Cardiac fibroblast (primary cell): ENCODE measurements at places on chromosomes 3 and 15.

GRCh38 chr15:34892963-34893591 is 76.5 kb downstream of the AQR start:
- no peak for DNase-seq

DNA sequence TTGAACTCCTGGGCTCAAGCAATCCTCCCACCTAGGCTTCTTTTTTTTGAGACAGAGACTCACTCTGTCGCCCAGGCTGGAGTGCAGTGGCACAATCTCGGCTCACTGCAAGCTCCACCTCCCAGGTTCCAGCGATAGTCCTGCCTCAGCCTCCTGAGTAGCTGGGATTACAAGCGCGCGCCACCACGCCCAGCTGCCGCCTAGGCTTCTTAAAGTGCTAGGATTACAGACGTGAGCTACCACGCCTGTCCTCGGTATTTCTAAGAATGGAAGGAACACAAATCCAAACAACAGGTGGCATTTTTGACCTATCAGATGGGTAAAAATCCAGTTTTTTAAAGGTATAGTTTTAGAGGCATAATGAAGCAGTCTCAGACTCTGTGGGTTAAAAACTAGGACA is 113.8 kb downstream of the ANP32A start:
- no peak for DNase-seq

DNA sequence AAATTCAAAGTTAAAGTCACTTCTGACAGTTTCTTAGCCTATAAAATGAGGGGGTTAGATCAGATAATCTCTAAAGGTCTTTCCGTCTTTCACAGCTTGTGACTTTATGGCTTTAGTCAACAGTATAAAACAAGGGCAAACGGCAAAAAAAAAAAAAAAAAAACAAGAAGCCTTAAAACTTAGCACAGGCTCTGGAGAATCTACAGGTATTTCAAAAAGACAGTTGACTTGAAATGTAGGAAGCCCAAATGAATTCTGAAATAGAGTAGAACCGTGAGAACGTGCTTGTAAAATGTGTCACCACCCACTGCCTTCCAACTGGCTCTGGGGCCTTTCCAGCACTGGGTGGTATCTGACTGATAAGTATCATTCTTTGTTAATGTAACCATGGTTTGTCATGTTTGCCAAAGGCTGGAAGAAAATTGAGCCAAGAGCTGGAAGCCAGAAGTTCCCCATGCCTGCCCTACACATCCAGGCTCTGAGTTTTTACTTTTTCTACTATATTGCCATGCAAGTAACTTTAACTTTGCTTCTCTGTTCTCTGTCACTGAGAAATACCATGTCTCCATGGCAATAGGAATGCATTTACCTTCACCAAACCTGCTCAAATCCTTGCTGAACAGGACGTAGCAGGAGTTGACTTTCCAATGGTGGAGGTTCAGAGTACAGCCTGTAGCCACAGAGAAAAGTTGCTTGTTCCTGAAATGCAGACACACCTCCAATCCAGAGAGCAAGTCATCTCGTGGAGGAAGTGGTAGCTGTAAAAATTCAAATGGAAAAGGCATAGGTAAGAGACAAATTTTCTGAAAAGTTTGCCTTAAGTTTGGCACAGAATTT is 35.8 kb upstream of the THSD4 start:
- DNase-seq: peak; percentile 91

DNA sequence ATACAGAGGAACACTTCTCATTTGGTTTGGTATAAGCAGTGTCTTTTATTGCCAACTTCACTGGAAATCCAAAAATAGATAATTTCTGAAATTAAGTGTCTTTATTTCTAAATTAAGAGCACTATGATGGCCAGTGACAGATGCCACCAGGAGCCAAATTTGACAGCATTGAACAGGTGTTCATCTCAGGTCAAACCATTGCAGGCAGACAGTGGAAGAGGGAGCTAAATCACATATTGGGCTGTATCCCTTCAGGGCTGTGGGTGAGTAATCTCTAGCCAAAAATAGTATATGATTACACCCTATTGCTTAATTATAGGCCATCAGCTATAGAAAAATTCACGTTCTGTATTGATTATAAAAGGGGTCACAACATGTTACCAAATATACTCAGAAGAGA is 457.7 kb downstream of the NAALADL2 start:
- DNase-seq: no peak

DNA sequence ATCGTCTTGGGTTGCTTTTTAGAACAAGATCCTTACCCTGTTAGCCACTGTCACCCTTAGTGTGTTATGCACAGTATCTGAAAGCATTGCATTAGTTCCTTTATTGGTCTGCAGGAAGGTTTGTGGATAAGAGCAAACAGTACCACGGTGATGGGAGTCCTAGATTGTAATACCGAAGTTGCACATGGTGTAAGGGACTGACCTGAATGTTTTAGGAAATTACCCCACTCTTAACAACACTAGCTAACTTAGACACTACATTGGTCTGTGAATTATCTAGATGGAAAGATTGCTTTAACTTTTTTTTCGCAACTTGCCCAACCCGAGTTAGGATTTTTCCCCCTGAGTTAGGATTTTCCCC is 1.3 kb downstream of the STT3B start:
- no peak for DNase-seq

DNA sequence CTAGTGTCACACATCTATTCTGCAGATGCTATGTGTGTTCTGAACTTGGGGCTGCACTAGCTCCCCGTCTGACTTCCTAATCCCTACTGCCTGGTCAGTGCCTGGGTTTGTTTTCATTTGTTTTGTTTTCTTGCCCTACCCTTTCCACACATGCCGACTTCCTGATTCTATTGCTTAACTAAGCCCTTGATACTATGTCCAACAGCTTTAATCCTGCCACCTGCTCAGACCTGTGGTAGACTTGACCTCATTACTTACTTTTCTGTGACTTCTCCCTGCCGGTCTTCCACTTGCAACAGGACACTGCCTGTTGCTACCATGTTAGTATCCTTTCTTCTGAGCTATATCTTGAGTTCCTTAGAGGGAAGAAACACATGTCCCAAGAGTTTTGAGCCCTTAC is 39.3 kb upstream of the CEMIP start:
- no peak for DNase-seq

DNA sequence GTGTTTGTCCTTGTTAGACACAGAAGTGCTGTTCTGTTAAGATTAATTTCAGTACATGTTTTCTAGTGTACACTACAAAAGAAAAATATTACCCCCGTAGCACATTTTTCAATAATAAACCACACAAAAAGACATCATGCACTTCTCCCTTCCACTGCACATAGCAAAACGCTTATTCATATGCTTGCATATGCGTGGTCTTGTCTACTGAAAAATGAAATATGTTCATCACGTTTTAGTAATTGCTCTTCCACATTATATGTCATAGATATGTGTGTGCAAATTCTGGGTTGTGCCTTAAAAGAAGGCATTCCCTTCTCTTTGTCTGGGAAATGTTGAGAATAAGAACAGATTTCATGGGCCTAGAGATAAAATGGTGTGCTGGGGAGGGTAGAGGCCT is 353.9 kb downstream of the NSUN3 start:
- DNase-seq: no peak

DNA sequence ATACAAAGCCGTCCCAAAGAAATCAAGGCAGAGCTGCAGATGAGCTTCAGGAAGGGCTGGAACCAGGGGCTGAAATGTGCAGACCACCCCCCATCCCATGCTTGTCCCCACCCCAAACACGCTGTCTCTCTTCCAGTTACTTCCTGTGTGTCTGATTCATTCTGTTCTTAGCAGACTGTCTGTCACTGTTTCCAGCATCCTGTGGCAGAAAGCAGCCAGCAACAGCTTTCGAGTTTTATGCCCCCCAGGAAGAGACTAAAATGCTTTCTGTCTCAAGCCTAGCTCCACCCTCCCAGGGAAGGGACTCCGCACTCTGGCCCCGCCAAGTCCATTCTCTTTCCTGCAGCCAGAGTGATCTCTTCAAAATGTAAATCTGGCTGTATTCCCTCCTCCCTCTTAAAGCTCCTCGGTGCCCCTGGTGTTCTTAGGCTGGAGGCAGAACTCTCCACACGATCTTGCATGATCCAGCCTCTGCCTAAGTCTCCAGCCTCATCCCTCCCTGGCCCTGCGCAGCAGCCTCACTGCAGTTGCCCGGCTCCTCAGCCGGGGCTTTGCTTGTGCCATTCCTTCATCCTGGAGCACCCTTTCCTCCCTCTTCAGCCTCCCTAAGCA is 41.5 kb downstream of the HRH1 start:
- peak; percentile 78 for DNase-seq

DNA sequence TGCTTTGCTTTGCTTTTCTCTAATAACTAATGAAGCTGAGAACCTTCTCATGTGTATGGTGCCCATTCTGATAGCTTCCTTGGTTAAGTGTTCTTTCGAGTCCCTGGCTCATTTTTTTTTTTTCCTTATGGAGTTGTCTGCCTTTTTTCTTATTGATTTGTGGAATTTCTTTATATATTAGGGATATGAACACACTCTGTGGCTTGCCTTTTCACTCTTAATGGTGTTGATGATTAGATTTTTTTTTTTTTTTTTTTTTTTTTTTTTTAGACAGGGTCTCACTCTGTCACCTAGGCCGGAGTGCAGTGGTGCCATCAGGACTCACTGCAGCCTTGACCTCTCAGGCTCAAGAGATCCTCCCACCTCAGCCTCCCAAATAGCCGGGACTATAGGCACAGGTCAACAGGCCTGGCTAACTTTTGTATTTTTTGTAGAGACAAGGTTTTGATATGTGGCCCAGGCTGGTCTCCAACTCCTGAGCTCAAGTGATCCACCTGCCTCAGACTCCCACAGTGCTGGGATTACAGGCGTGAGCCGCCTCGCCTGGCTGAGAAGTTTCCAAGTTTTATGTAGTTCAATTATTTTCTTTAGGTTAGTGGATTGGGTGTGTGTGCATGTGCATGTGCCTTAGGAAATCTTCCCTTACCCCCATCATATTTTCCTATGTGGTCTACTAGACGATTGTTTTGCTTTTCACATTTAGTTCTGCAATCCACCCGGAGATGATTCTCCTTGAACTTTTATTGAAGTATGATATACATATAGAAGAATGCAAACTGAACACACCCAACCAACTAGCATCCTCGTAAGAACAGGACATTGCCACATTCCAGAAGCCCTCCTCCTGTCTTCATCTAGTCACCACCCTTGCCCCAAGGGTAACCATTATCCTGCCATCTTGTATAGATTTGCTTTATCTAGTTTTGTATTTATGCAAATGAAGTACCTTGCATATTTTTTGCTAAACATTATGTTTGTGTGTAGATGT is 1.7 kb upstream of the SNRPA1 start:
- peak; percentile 15 for DNase-seq

GRCh38 chr3:40841131-40841530 is 316.4 kb downstream of the ZNF621 start:
- no peak for DNase-seq

DNA sequence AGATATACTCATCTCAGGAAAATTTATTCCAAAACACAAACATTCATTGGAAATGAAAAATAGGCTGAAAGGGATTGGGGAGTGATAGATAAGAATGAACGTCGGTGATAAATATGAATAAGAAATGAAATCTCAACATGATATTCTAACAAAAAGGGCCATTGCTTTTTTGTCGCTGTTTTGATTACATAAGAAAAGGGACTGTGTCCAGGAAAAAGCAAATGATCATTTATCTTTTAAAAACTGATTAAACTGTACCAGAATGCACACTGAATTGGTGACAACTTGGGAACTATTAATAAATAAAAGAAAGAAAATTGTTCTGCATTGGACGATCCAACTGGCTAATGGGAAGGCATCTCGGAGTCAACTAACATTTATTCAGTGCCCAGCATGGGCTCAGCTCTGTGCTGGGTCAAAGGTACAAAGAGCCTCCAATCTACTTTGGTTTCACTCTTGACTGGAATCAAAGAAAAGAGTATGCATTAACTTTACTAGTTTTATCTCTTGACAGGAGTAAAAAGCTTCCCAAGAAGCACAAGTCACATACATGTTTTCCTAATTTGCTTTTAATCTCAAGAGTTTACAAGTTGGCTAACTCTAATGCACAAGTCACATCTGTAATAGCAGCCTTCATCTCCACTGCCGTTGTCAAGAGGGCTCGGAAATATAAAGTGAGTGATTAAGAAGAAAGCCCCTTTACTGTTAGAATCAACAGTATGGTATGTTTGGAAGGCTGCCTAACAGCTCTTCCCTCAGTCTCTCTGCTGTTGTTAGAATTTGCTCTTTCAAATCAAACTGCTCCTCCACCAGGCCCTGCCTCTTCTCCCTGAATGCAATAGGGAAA is 280.0 kb downstream of the IGSF11 start:
- no peak for DNase-seq

GRCh38 chr15:82181371-82181770 is 81.2 kb downstream of the EFL1 start:
- no peak for DNase-seq

DNA sequence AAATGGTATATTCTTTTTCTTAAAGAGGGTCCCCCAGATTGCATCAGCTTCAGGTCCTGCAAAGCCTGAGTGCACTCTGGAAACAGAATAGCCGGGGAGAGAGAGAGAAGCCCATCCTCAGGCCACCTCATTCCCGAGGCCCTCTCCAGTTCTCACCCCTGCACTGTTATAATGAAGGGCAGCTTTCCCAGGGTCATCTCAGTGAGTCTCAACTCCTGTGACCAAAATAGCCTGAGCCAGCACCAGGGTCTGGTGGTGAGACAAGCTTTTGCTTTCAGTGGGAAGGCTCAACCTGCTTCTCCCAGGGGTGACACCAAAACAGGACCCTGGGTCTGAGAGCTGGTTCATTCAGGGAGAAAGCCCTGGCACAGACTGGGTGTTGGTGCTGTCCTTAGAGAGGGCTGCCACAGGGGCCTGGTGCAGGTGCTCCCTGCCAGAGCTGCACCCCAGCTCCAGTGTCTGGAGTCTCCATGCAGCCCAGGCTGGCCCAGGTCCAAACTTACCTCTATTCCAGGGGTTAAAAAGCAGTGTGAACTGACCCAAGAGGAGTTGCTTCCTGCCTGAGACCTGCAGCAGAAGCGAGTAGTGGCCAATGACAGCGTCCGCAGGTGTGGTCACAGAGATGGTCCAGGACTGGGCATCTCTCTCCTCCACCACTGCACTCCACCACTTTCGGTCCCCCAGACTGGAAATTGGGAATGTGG is 6.1 kb downstream of the EPB42 start:
- no peak for DNase-seq

GRCh38 chr3:171267104-171267503 is 193.1 kb downstream of the TNIK start:
- no peak for DNase-seq

DNA sequence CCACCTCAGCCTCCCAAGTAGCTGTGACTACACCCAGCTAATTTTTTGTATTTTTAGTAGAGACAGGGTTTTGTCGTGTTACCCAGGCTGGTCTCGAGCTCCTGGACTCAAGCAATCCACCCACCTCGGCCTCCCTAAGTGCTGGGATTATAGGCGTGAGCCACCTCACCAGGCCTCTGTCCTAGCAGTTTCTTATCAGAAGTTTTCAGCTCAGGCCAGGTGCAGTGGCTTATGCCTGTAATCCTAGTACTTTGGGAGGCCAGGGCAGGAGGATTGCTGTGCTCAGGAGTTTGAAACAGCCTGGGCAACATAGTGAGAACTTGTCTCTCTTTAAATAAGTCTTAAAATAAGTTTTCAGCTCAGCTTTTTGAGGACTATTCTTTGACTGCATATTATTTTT is 48.4 kb downstream of the SGO1 start:
- no peak for DNase-seq
